NCI-H2081 treated with DMSO at 0.1 percent for 48 hours (cell line): ENCODE measurements at places on chromosomes 11 and 22.
A peak's percentile ranks its signal among the peaks of the same experiment; 100 is the strongest.

GRCh38 chr11:86681483-86681756 lies 9.0 kb upstream of the ME3 start:
- no peak for DNase-seq

- no peak for DNase-seq
Observed at GRCh38 chr11:71948314-71949027, 19.6 kb downstream of the RNF121 start.

DNA sequence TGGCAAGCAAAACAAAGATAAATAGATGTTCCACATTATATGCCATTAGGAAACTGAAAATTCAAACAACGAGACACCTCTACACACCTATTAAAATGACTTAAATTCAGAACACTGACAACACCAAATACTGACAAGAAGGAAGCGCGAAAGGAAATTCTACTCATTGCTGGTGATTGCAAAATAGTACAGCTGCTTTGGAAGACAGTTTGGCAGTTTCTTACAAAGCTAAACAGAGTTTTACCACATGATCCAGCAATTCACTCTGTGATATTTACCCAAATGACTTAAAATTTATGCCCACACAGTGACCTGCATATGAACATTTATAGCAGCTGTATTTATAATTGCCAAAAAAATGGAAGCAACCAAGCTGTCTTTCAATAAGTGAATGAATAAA lies 232.6 kb downstream of the CASP12 start:
- no peak for DNase-seq

DNA sequence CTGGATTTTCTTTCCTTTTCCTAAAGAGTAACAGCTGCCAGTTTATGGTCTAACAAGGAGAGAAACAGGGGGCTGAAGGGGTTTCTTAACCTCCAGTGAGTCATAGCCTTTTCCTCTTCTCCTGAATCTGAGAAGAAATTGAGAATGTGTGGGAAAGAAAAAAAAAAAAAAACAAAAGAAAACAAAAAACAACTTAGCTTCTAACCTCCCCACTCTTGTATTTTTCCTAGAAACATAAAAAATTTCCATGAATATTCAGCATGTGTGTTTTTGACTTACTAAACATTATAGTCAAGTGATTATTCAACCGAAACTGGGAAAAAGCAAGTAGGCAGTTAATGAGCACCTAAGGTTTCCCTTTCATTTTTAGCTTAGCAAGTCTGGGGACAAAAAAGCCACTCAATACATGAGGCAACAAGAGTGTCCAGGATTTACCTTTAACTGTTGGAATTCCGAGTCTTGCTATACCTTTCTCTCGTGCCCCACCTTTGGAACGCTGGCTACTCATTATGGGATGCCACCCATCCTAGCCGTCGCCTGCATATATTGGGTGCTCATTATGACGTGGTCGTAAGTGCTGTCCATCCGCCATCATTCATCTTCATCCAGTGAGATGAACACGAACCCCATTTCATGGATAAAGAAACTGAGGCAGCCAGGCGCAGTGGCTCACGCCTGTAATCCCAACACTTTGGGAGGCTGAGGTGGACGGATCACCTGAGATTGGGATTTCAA lies 2.4 kb downstream of the ASPHD2 start:
- DNase-seq, result no peak

DNA sequence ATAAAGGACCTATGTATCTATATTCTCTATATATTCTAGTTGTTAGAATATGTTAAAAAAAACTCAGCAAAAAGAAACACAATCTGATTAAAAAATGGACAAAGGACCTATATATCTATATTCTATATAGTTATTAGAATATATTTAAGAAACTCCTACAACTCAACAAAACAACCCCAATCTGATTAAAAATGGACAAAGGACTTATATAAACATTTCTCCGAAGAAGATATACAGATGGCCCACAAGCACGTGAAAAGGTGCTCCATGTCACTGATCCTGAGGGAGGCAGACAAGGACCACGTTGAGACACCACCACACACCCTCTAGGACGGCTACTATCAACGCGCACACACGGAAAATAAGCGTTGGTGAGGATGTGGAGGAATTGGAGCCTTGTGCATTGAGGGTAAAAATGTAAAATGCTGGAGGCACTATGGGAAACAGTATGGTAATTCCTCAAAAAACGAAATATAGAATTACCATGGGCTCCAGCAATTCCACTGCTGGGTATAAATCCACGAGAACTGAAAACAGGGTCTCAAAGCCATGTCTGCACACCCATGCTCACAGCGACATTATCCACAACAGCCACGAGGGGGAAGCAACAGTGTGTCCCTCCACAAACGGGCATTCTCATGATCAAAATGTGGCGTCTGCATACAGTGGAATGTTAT lies 22.7 kb downstream of the YPEL1 start:
- DNase-seq, result no peak

DNA sequence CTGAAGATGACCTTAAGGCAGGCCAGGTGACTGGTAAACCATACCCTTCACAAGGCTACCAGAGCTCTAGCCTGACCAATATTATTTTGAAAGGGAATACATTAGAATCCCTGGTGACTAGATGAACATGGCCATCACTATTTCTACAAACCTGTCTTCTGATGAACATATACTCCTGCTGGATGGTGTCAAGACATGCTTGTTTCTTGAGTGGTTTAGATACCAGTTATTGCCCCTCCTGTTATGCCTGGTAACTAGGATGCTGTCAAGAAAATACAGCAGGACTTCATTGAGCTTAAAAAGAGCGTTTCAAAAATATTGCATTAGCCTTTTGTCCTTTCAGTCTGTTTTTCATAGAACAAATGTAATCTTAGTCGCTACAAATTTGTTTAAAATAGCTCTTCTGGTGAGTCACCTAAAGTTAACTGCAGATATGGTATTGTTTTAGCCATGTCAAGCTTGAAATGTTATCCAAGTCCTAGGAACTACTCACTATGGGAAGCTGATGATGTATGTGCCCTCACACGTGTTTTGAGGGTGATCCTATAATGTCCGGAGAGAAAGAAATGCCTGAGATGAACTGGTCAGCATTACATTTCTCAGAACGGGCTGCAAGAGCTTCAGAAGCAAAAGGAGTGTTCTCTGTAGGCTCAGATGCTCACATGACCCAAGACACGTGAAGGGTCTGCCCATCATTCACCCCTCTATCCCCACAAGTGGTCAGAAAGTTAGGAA lies 20.6 kb downstream of the ADM start:
- DNase-seq, result no peak

DNA sequence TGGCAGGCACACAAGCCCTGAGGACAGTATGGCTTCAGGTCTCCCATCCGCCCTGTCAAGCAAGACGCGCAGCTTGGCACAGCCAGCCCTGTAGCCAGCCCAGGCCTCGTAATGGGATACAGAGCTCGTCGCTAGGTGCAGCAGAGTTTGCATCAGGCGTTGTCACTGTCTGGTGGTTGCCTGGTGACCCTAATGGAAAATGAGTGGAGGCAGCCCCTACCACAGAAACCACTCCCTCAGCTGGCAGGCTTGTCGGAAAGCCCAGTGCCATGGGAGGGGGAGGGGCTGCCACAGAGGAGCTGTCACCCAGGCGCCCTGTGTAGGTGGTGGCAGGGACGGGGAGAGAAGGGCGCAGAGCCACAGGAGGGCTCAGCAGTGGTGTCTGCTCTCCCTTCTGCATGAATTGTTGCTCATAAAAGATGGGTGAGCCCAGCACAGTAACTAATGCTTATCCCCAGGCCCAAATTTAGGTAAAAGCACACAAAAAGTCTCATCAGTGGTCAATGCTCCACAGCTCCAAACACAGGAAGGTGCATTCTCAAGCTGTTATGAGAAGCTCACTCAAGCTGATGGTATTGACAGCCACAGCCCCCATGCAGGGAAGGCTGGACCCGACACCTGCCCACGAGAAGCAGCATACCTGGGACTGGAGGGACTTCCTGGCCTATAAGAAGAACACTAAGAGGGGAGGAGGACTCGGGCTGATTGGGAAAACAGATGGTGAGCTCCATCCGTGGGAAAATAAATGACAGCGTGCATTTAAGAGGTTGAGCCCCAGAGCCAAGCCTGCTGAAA lies 164.6 kb downstream of the ETS1 start:
- DNase-seq, result peak; percentile 69

GRCh38 chr11:126597041-126597440 lies 241.6 kb downstream of the ST3GAL4 start:
- DNase-seq, result no peak

DNA sequence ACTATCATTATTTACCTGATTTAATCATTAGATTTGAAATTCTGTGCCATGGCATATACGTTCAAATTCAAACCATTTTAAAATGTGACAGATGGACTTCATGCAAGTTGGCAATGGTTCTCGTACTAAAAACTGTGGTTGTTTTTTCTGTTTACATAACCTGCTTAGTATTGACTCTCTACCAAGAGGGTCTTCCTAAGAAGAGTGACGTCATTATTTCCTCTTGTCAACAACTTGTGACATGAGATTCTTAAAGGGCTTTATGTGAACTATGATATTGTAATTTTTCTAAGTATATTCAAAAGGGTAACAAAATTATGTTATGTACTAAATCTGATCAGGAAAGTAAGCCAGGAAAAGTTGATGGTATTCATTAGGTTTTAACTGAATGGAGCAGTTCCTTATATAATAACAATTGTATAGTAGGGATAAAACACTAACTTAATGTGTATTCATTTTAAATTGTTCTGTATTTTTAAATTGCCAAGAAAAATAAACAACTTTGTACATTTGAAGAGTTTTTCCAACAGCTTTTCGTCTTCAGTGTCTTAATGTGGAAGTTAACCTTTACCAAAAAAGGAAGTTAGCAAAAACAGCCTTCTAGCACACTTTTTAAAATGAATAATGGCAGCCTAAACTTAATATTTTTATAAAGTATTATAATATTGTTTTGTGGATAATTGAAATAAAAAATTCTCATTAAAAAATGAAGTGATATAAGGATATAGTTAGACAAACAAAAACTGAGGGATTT lies 87.0 kb downstream of the GRK3 start:
- no peak for DNase-seq

DNA sequence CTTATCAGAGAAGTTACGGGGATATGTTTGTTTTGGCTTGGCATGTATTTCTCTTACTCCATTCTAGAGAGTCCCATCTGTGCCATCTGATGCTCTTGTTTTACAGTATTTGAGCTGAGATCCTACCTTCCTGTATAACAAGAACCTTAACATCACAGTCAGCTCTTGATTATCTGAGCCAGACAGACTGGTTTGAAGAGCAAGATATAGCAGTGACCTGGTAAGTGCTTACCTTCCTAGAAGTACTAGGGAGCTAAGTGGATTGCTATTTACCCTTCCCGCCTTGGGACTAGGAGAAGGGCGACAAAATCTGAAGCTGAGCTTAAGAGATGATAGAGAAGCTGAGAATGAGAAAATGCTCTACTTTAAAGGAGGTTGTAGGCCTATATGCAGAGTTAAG lies 235.3 kb downstream of the CSNK2A3 start:
- no peak for DNase-seq

DNA sequence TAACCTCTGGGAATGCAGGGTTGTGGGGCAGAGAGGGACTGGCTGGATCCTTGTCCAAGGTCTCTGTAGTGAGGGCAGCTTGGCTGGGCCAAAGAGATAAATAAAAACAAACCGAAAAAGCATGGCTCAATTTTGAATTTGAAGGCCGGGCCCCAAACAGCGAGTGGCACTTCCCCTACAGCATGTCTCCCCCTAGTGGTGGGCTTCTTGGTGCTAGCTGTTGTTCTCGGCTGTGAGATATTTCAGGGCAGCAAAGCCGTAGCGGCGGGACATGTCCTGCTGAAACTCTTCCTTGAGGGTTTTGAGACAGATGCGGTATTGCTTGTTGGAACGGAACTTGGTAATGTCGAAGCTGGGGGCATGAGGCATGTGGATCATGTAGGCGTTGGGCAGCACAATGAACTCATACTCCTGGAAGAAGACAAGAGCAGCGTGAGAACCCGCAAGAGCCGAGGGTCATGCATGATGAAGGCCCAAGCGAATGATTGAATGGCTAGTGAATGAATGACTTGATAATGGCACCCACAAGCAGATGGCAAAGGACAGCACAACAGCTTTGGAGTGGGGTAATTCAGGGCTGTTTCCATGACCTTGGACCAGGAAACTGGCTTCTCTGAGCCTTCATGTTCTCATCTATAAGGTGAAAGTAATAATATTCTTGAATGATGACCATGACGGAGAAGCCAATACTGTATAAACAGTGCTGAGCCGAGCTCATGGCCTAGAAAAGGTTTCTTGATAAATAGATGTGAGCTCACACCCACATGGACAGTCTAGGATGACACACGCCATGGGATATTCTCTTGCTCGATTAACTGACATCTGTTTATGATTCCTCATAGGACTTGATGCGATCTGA lies 216.3 kb upstream of the SYN3 start:
- DNase-seq, result no peak

DNA sequence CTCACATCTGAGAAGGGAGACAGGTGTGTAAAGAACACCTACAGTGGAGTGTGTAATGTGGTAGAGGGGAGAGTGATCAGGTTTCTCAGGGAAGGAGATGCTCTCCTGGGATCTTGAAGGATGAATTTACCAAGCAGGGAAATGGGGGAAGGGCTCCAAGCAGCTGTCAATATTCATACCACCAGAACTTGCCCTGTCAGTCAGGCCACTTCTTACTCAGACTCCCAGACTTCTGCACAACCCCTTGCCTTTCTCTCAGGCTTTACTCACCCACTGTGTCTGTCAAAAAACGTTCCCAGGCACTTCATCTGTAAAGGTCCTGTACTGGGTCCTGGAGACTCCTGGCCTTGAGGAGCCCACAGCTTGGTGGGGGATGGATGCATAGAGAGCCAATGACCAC lies 14.0 kb upstream of the FCHSD2 start:
- no peak for DNase-seq
